ENCODE measurements at places on chromosomes 2 and 18.
A peak's percentile ranks its signal among the peaks of the same experiment; 100 is the strongest.

- no peak for DNase-seq
Observed at GRCh38 chr18:60162388-60162787, 210.2 kb downstream of the MC4R start.

DNA sequence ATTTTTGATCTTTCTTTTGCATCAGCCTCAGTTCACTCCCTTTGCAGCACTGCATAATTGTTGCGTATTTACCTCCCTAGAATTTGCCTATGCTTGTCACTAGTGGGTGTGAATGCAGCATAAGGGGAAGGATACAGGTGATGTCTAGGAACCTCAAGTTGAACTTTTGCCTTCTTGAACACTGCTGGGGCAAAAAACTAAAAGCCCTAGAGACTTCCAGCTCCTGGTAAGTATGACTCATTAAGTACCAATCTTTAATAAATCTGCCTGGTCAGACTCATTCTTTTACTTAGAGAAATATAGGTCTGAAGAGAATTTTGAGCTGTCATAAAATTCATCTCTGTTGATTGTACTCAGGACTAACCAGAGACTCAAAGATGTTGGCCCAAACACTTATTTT lies 547.3 kb upstream of the FANCL start:
- no peak for DNase-seq

DNA sequence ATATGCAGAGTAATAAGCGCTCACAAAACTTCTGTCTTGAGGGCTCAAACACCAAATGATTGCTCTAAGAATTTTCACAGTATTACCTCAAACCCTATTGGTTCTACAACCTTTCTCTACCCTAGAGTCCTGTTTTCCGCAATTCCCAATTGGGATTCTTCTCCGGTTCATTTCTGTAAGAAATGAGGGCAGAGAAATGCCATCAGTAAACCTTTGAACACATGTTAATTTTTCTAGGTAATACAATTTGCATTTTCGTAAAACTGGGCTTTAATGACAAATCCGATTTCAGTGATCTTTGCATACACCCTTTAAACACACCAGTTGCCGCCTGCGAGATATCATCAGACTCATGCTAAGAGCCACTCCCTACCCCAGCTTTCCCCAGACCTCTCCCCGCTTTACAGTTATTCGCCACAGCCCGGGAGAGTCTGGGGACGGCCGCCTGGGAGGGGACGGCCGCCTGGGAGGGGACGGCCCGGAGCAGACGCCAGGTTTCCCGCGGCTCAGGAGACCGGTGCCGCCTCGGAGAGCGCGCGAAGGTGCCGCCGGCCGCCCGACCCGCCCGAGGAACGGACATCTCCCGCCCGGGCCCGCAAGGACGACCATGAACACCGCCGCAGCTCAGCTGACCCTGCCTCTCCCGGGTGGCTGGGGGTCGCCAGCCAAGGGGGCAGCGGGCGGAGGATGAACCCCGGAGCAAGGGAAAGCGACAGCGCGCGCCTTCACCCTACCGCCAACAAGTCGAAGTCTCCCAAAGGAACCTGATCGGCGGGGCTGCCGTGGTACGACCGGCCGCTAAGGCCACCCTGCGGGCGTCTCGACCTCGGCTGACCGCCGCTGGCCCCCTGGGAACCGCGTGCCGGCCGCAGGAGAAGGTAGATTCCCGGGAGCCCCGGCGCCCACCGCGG lies 463 bp downstream of the SMC6 start:
- DNase-seq, result peak; percentile 31

DNA sequence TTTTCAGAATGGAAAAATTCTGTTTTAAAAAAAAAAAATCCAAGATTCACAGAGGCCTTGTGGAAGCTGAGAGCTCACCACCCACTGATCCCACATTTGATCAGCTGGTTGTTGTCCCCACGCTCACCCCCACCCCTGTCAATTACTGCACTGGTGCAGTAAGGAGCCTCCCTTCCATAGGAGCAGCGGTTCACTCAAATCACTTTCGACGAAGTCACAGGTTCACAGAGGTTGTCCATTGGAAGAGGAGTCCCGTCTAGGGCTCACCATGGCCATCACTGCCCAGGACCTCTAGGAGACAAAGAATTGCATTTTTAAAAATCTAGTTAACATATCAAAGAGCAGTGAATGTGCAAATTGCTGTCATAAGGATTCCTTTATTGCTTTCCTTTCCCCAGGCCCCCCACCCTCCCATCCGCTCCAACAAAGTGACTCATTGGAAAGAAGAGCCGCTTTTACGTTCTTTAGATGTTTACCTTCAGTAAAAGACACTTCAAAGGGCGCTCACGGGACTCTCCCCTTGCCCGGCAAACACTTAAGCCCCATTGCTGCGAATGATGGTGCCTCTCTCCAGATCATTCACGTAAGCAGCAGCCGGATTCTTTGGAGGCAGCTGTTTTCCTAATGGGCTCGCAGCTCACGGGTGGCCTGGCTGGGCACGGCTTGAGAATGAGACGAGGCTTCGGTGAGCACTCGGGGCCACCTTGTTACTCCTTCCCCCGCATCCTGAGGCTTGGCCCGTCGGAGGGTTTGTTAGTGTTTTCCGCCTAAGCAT lies 165.5 kb upstream of the SALL3 start:
- no peak for DNase-seq

GRCh38 chr2:46131-46470 lies 204 bp downstream of the FAM110C start:
- no peak for DNase-seq

DNA sequence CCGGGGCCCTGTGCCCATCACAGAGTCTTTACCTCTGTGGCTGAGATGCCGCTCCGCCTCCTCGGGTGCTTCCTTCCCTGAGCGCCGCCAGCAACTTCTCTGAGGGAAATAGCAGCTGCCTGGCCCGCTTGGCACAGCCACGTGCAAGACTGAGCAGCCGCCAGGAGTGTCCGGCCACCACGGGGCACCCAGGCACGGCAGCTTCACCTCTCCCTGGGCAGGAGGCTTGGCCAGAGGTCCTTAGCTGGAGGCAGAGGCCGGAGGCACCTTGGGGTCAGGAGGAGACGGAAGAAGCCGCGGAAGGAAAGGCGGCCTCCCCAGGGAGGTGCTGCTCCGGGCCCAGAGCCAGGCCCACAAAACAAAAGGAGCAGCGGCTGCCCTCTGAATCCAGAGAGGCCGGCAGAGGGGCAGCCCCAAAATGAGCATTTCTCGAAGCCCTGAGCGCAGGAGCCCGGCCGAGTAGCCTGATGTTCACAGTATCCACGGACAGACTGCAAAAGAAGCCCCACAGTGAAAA lies 6.0 kb upstream of the LIMS2 start:
- DNase-seq, result no peak

DNA sequence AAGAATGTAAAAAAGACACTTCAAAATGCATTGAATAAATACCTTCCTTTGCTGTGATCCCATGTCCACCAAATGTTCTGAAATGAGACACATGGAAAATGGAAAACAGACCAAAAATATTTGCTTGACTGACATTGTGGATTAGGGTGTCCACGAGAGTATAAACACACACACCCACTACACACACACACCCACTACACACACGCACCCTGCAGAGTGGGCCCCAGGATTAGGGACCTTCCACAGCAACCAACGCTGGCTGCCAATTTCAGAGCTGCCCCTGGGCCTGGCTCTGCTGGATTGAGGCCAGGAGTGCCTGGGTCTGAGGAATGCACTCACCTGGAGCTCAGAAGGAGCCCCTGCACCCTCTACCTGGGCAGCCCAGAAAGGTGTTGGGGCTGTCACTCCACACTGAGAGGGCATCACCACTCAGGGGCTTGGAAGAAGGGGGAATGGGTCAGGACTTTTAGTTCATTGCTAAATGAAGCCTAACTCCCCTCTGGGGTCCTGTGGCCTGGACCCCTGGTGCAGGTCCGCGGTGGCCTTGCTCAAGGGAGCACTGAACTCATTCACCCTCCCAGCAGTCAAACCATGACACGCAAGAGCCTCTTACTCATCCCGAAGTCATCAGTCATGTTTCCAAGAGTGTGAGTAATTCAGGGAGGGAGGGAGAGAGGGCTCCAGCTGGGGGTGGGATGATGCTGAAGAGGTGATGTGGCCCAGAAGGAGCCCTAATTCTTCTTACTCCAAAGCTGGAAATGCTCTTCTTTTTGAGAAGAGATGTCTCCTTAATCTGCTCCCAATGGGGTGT lies 50.2 kb upstream of the PLB1 start:
- no peak for DNase-seq

DNA sequence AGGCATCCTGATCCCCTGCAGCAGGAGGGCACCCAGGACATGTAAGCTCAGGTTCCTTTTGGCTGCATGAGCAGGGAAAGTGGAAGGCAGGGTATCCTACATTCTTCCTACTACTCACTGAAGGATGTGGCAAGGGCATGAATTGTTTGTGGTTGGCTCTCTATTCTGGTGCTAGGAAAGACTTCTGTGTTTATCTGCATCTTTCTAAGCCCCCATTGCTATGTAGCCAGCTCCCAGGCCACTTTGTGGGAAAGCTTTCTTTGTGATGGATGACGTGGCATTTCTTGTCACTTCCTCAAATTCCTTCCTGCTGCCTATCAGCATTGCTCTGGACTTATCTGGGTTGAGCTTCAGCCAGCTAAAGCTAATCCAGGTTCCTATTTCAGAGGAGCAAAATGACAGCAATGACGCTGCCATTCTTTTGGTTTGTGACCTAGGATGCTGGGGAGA lies 46.2 kb downstream of the MEIS1 start:
- no peak for DNase-seq

DNA sequence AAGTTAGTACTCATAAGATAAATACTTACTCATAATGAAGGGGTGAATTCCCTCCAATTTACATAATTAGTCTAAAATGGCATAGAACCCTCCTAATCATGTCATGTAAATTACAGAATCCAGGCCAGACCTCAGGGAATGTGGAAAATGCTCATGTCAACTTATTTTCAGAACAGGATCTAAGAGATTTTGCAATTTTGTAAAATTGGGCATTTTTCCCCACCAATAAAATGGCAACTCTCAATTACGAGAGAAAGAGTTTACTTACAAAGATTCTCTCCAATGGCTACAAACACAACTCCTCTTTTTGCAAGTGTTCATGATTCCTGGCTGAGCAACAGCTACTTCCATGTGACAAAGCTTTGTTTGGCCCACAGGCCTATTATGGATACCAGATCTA lies 33.8 kb upstream of the SP5 start:
- no peak for DNase-seq

GRCh38 chr18:54712306-54712705 lies 116.0 kb upstream of the RAB27B start:
- no peak for DNase-seq

DNA sequence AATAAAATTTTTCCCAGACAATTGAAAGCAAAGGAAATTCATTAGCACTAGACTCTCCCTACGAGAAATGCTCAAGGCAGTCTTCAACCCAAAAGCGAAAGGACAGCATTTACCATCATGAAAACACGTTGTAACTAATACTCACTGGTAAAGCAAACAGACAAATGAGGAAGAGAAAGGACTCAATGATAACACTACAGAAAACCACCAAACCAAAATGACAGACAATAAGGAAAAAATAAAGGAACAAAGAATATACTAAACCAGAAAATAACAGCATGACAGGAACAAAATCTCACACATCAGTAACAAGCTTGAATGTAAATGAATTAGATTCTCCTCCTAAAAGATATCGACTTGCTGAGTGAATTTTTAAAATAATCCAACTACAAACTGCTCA lies 190.7 kb downstream of the NOL4 start:
- no peak for DNase-seq

DNA sequence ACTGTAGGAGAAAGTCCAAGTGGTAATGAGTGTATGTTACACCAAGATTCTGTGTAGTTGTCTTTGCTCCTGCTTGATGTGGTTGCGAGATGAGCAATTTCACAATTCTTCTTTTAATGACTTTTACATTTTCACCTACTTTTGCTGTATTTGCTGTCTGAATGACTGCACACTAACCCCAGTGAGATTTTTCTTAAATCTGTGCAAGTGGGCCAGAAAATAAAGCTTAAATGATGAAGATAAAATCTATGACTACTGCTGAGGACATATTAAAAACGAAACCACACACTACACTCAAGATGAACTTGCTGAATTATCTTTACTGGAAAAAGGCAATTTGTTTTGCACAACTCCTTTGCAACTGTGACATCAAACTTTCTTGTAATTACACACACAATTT lies 4.1 kb downstream of the LDAH start:
- no peak for DNase-seq

DNA sequence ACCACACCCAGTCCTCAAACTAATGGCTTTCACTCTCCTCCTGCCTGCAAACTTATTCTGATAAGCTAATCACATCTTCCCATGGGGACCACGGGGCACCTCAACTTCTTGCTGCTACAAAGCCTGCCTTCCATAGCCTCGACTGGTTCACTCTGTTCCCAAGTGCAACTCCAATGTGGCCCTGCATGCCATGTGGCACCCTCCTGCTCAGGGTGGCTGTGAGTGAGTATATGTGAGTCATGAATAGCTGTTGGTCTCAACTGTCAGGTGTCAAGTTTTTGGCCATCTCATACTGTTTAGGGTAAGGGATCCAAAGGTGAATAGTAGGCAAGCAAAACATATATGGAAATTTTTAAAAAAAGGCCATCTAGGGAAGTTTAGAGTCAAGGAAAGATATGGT lies 276.1 kb upstream of the DCC start:
- no peak for DNase-seq

GRCh38 chr2:25324905-25325592 lies 16.7 kb downstream of the DNMT3A start:
- DNase-seq, result no peak

DNA sequence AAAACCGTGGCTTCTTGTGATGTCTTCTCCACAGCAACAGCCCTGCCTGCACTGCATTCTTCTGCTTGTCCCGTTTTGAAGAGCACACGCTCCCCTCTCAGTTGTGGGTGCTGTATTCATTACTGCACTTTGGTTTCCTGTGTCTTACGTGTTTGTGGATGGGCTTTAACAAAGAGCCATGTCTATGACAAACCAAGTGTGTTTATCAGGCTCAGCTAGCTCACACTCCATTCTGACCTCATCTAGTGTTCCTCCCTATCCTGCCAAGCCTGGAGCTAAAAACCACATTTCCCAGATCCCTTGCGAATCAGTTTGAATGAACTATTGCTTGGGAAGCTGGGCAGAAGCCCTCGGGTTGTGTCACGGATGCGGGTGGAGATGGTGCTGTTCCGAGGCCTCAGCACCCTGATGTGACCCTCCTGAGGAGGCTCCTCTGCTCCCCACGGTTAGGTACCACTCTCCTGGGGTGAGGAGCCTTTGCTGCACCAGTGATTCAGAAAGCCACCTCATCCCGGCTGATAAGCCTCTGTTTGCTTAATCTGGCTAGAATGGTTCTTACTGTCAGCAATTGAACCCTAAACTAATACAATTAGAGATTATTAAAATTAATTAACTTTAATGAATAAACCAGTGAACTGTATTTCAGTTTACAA lies 116.5 kb downstream of the GALR1 start:
- no peak for DNase-seq

GRCh38 chr2:230346465-230346864 lies 19.5 kb downstream of the SP140L start:
- DNase-seq, result no peak

DNA sequence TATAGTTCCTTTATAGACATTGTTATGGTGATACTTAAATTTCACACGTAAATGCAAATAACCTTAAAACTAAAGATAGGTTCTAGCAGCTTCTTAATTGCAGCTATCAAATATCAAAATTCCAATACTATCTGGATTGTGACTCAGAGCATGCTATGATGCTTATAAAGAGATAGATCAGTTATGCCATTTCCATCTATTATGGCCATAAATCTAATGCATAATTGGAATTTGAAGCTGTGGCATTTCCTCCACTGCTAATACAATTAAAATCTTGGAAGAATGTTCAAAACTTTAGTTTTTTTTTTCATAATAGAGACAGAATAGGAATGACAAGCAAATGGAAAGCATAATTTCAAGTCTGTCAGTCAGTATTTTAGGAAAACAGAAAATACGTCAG lies 220.8 kb upstream of the GALNT5 start:
- no peak for DNase-seq

GRCh38 chr2:3596901-3597417 lies 2.0 kb downstream of the COLEC11 start:
- DNase-seq, result no peak

Measured in effector CD4-positive, alpha-beta T cell (primary cell).